ENCODE measurements at places on chromosomes 6 and 20. TPM values are rescaled to one million over a fixed set of nuclear protein-coding genes. Genes with fewer than 3 reads are reported as not detected.

GRCh38 chr6:22006795-22007194 is 290.0 kb downstream of the PRL start:
- no peak overlapping the region for H3K27ac ChIP-seq
- no peak overlapping the region for H3K4me3 ChIP-seq
- H3K4me1 ChIP-seq = no peaks in the 10 kb centered on the region

Gene GRM4
- total RNA-seq = not detected

DNA sequence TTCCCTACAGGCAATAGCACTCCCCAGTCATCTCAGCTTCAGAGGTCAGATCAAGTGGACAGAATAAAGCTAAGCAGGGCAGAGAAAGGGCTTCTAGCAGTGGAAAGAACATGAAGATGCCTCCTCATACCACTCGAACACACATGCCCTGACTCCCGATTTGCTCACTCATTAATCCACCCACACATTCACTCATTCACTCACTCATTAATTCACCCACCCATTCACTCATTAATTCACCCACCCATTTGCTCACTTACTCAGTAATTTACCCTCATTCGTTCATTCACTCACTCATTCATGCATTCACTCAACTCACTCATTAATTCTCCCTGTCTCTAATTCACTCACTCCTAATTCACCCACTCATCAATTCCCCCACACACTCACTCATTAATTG is 43.9 kb downstream of the HNF4A start:
- DNase-seq = no peak
- H3K36me3 ChIP-seq = no peaks in the 10 kb centered on the region
- no peaks in the 10 kb centered on the region for H3K27me3 ChIP-seq
- no peak overlapping the region for H3K4me3 ChIP-seq
- no peaks in the 10 kb centered on the region for H3K4me1 ChIP-seq

Gene FANCE
- total RNA-seq = 2.2 TPM

GRCh38 chr6:162621246-162621645 is 106.3 kb downstream of the PRKN start:
- no peak for DNase-seq
- no peaks in the 10 kb centered on the region for H3K4me1 ChIP-seq
- H3K27me3 ChIP-seq = no peaks in the 10 kb centered on the region
- no peak overlapping the region for H3K27ac ChIP-seq
- no peaks in the 10 kb centered on the region for H3K36me3 ChIP-seq

DNA sequence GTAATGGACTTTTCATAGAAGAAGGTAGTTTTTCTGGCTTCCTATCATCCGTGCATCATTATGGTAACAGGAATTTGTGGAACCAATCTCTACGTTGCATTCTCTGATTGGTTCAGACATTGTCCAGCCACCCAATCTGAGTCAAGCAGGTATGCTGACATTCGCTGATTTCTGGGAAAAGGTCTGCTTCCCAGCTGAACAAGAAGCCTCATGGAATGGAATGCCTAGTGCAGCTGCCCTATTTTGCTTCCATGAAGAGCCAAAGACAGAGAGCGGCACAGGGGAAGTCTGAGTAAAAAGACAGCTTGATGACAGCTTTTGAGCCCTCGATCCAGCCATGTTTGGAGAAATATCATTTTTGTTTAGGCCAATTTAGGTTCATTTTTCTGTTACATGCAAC is 38.5 kb upstream of the TXLNB start:
- no peaks in the 10 kb centered on the region for H3K36me3 ChIP-seq
- H3K27ac ChIP-seq = no peak overlapping the region
- no peaks in the 10 kb centered on the region for H3K27me3 ChIP-seq
- no peak for DNase-seq

- H3K4me1 ChIP-seq = peaks cover 12% of the 10 kb centered on the region
- H3K27ac ChIP-seq = no peak overlapping the region
- H3K27me3 ChIP-seq = no peaks in the 10 kb centered on the region
- H3K36me3 ChIP-seq = peaks cover 7% of the 10 kb centered on the region
- H3K4me3 ChIP-seq = no peak overlapping the region
Measured at GRCh38 chr6:85580878-85581267, 12.8 kb downstream of the SNX14 start.

DNA sequence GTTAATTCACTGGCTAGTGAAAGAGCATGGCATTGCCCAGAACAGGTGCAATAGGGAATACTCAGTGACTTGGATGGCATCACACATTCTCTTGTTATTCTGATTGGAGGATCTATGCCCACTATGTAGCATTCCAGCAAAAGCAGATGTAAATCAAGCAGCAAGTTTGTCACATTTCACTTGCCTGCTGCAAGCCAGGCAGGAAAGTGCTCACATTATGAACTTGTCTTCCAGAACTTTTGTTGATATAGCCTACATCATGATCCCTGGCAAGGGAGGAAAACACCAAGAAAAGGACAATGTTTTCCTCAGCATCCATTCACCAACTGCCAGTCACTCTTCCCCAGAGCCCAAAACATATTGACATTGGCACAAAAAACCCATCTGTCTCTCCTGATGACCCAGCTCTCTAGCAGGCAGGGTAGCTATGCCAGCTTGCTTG is 77.8 kb downstream of the ARHGAP18 start:
- H3K27ac ChIP-seq = no peak overlapping the region
- no peaks in the 10 kb centered on the region for H3K4me1 ChIP-seq
- no peak overlapping the region for H3K4me3 ChIP-seq

Gene VIP
- not detected for total RNA-seq

- DNase-seq = no peak
- peaks cover 3% of the 10 kb centered on the region for H3K27me3 ChIP-seq
- H3K27ac ChIP-seq = no peak overlapping the region
- no peaks in the 10 kb centered on the region for H3K36me3 ChIP-seq
Measured at GRCh38 chr6:44024574-44025219, 102.6 kb downstream of the MRPL14 start.

DNA sequence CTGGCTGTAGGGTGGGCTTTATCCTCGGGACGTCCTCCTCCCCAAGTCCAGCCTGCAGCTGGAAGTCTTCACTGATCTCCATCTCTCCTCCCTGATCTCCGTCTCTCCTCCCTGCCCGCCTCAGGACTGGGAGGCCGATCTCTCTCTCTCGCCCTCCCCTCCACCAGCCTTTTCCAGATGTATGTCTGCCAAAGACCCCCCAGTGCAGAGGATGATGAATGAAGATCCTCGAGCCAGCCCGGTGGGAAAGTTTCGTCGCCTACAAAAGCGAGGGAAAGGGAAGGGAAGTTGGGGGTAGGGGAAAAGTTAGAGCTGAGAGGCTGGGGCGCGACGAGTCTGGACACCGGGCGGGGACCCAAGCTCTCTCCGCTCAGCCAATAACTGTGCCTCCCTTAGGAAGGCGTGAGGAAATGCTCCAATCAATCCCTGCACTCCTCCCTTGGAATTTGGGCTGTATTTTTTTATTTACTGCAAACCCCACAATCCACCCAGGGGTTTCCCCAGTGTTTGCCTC is 595 bp upstream of the SRF start:
- H3K27me3 ChIP-seq = no peaks in the 10 kb centered on the region
- H3K4me3 ChIP-seq = peak overlapping the region; percentile 70
- peaks cover 43% of the 10 kb centered on the region for H3K4me1 ChIP-seq
- H3K27ac ChIP-seq = peak overlapping the region; percentile 78
- H3K36me3 ChIP-seq = peaks cover 2% of the 10 kb centered on the region
- peak; percentile 31 for DNase-seq

DNA sequence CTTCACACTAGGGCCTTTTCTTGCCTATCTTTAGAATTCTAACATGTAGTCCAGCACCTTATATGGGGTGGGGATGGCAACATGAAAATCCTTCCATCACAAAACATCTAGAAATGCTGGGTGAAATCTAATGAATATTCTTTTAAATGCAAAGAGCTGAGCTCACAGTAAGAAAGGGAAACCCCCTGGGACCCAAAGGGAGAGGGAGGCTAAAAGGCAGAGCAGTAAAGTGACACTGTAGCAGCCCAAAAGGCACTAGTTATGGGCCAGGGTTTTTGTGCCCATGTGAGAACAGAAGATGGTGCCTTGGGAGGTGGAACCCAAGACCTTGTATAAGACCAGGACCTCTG is 66.7 kb downstream of the TRAM2 start:
- peaks cover 2% of the 10 kb centered on the region for H3K4me1 ChIP-seq
- no peak overlapping the region for H3K4me3 ChIP-seq
- no peak overlapping the region for H3K27ac ChIP-seq
- peaks cover 35% of the 10 kb centered on the region for H3K36me3 ChIP-seq

Gene TMEM14A
- total RNA-seq = 5.3 TPM

- H3K27me3 ChIP-seq = no peaks in the 10 kb centered on the region
- no peak for DNase-seq
- no peaks in the 10 kb centered on the region for H3K36me3 ChIP-seq
- no peaks in the 10 kb centered on the region for H3K4me1 ChIP-seq
- no peak overlapping the region for H3K27ac ChIP-seq
Measured at GRCh38 chr6:150366118-150366778, 2.6 kb upstream of the IYD start.

DNA sequence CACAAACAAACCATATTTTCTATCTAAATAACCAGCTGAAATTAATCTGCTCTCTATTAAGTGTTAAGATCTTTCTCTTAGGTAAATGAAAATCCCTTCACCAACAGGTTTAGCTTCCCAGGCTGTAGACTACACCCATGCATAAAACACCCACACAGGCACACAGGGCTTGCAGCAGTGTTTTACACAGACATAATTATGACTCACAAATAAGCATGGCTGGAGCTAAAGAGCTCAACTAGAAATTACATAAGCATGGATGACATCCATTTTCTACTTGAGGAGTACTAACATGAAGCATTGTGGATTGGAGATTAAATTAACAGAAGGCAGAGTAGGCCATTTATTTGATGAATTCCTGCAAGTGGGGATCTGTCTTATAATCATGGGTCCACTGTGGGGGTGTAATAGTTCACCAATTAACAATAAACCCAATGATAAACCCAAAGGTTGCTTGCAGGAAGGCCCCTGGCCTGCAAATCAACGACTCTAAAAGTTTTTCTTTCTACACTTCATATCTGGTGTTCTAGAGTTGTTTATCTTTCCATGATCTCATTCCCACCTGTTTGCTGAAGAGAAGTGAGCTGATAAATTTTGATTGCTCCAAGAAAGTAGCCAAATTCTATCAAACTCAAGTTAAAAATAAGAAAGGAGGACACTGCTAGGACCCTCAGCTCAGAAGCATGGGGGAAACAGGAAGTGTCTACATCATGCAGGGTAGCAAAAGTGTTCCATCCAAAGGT is 33.8 kb upstream of the E2F3 start:
- H3K27me3 ChIP-seq = no peaks in the 10 kb centered on the region
- H3K36me3 ChIP-seq = no peaks in the 10 kb centered on the region
- peaks cover 54% of the 10 kb centered on the region for H3K4me1 ChIP-seq
- no peak overlapping the region for H3K4me3 ChIP-seq
- DNase-seq = no peak
- H3K27ac ChIP-seq = peak overlapping the region; percentile 72

DNA sequence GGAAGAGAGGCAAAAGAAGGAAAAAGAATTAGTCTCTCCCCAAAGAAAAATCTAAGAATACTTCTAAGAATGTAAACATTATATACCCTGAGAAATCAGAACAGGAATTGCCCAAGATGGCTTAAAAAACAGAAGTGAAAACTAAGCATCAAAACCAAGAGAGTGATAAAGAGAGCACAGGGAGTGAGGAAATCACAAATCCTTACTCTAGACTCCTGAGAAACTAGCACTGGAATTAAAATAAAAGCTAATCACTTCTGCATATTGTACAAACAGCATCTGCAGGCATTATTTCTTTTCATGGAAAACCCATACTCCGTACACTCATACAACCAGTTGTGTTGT is 285.7 kb downstream of the BTBD9 start:
- H3K36me3 ChIP-seq = no peaks in the 10 kb centered on the region
- H3K4me1 ChIP-seq = no peaks in the 10 kb centered on the region
- no peak for DNase-seq
- H3K27me3 ChIP-seq = no peaks in the 10 kb centered on the region
- H3K27ac ChIP-seq = no peak overlapping the region
- H3K4me3 ChIP-seq = no peak overlapping the region

DNA sequence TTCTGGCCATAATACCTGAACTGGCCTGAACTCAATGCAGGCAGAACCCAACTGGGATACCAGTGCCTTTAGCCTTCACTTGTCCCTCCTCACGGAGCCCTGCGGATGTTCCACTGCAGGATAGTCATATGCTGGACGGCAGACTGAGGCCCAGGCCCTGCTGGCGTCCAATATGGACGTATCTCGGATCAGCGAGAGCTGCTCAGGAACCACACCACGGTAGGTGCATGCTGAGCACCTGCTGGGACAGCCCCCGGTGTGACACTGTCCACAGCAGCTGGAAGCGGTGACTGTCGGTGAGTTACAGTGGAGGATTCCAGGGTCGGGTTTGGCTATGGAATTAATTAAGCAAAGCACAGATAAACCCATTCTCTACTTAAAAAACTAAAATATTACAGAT is 48.7 kb downstream of the PSMG4 start:
- H3K27me3 ChIP-seq = no peaks in the 10 kb centered on the region
- no peak for DNase-seq
- no peaks in the 10 kb centered on the region for H3K36me3 ChIP-seq
- no peaks in the 10 kb centered on the region for H3K4me1 ChIP-seq
- no peak overlapping the region for H3K27ac ChIP-seq

- H3K4me3 ChIP-seq = peak overlapping the region; percentile 43
- peak; percentile 71 for DNase-seq
- H3K36me3 ChIP-seq = no peaks in the 10 kb centered on the region
- no peak overlapping the region for H3K27ac ChIP-seq
- peaks cover 18% of the 10 kb centered on the region for H3K4me1 ChIP-seq
- H3K27me3 ChIP-seq = no peaks in the 10 kb centered on the region
Measured at GRCh38 chr6:42104095-42104803, 38.2 kb downstream of the C6orf132 start.

GRCh38 chr20:1001911-1002681 is at the start of gene RSPO4:
Gene RSPO4, minus strand, starts transcription at chr20:1002311. Its CDS starts 147 bp downstream, at chr20:1002164.
- no peaks in the 10 kb centered on the region for H3K36me3 ChIP-seq
- no peak within 1 kb of the TSS for H3K27ac ChIP-seq
- H3K4me3 ChIP-seq = no peak within 1 kb of the TSS
- no peaks in the 10 kb centered on the region for H3K4me1 ChIP-seq
- no peak for DNase-seq
- H3K27me3 ChIP-seq = peaks cover 5% of the 10 kb centered on the region

Gene ABHD16B
- not detected for total RNA-seq

GRCh38 chr6:52503851-52504781 is 72.7 kb downstream of the TRAM2 start:
- H3K4me3 ChIP-seq = no peak overlapping the region
- H3K27me3 ChIP-seq = no peaks in the 10 kb centered on the region
- no peak overlapping the region for H3K27ac ChIP-seq
- peaks cover 24% of the 10 kb centered on the region for H3K36me3 ChIP-seq

GRCh38 chr6:107237992-107238660 is 122.8 kb upstream of the BEND3 start:
- no peaks in the 10 kb centered on the region for H3K27me3 ChIP-seq
- H3K36me3 ChIP-seq = peaks cover 5% of the 10 kb centered on the region
- H3K4me3 ChIP-seq = no peak overlapping the region
- DNase-seq = no peak
- no peak overlapping the region for H3K27ac ChIP-seq

Gene PRSS16
- total RNA-seq = not detected

Gene VSTM2L
- total RNA-seq = not detected

Gene VGLL2
- total RNA-seq = not detected
